ENCODE measurements at places on chromosomes 3 and 15.
A peak's percentile ranks its signal among the peaks of the same experiment; 100 is the strongest.

DNA sequence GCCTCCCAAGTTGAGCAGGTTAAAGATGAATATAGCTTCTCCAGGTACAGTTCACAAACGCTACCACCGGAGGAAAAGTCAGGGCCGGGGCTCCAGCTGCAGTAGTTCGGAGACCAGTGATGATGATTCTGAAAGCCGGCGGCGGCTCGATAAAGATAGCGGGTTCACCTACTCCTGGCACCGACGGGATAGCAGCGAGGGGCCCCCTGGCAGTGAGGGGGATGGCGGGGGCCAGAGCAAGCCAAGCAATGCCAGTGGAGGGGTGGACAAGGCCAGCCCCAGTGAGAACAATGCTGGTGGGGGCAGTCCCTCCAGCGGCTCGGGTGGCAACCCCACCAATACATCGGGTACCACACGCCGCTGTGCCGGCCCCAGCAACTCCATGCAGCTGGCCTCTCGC lies 61.4 kb downstream of the SNRK start:
- no peak for DNase-seq

DNA sequence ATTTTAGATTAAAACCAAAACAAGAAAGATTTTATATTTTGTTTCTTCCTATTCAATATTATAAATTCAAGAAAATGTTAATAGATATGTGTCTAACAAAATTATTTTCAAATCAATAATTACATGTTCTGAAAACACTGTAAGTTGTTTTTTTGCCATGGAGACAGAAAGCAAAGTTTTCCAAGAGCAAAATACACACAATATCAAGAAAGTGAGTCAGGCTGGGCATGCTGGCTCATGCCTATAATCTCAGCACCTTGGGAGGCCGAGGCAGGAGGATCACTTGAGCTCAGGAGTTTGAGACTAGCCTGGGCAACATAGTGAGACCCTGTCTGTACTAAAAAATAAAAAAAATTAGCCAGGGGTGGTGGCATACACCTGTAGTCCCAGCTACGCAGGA lies 71.7 kb downstream of the TTC23 start:
- no peak for DNase-seq

DNA sequence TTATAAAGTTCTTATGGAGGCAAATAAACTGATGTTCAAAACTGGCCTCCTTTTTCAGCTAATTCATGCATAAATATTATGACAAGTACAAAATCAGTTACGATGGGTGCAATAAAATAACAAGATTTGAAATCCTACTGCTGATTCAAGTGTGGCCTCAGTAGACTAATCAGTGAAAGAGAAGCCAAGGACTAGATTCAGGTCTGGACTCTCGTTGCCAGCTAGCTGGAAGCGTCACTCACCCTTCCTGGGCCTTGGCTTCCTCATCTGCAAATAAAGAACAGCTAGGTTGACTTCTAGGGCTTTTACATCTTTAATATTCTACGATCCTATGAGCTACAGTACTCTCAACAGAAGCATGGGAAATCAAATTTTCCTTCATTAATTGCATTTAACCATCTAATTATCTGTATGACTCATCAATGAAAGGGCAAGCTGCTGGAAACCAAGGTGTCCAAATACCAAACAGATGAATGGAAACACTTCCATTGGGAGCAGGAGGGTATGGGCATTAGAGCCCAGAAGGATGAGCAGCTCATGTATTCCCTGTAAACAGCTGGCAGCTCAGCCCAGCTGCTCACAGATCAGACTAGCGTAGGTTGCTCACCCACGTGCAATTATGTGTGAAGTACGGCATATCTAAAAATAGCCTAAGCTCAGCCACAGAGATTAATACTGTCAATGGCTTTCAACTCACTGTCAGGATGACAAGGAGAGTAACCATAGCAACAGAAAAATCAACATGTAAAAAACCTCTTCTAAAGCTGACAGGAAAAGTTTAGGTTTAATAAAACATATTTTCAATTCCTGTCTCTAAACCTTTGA lies 294.8 kb downstream of the PLCL2 start:
- DNase-seq: no peak

DNA sequence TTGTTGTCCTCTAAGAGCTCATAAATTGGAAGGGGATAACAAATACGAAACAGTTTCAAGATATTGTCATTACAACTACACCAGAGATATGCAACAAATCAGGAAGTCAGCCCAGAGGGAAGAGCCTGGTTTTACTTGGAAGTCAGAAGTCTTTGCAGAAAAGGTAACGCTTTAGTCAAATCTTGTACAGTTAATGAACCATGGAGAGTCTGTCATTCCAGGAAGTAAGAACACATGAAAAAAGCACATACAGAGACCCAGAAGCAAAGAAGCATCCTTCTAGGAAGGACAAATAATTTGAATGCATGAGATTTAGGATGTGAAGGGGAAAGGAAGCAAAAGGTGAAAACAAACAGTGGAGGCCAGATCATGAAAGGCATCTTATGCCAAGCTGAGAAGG lies 19.6 kb downstream of the DYNC1LI1 start:
- DNase-seq: no peak

DNA sequence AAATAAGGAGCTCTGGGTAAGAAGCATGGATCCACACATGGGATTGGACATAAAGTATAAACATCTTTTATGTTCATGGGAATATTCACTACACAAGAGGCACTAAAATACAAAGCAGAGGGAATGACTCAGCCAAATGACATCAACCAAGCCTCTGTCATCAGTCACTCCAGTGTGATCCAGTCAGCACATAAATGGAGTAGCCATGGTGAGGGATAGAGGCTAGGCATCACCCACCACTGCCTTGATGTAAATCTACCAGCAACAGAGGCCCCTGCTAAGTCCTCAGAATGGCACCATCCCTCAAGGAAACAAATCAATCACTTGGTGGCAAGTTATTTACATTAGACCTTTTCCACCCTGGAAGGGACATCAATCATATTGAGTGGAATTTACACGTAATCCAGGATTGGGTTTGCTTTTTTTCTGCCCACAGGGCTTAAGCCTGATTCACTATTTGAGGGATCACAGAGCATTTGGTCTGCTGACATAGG lies 27.2 kb downstream of the VEPH1 start:
- DNase-seq: no peak

GRCh38 chr15:36605604-36606263 lies 26.3 kb downstream of the CDIN1 start:
- no peak for DNase-seq

- no peak for DNase-seq
Measured at GRCh38 chr15:66917904-66918448, 147.4 kb upstream of the SMAD3 start.

DNA sequence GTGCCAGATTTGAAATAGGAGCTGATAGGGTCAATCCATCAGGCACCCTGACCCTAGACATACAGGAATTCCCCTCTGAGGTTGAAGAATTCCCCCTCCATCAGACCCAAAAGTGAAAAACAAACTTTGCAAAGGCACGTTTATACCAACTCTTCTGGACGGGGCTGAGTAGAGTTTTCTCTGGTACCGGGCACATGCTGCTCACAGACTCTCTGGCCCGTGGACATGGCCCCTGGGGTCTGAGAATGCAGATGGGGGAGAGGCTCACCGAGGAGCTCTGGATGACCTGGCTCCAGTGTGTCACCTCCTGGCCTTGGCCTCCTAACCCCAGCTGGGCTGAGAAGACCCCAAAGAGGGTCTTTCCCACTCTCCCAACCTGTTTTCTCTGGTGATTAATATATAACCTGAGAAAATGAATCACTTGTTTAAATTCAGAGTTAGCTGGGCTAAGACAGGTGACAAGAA lies 11.2 kb upstream of the LIPC start:
- no peak for DNase-seq

DNA sequence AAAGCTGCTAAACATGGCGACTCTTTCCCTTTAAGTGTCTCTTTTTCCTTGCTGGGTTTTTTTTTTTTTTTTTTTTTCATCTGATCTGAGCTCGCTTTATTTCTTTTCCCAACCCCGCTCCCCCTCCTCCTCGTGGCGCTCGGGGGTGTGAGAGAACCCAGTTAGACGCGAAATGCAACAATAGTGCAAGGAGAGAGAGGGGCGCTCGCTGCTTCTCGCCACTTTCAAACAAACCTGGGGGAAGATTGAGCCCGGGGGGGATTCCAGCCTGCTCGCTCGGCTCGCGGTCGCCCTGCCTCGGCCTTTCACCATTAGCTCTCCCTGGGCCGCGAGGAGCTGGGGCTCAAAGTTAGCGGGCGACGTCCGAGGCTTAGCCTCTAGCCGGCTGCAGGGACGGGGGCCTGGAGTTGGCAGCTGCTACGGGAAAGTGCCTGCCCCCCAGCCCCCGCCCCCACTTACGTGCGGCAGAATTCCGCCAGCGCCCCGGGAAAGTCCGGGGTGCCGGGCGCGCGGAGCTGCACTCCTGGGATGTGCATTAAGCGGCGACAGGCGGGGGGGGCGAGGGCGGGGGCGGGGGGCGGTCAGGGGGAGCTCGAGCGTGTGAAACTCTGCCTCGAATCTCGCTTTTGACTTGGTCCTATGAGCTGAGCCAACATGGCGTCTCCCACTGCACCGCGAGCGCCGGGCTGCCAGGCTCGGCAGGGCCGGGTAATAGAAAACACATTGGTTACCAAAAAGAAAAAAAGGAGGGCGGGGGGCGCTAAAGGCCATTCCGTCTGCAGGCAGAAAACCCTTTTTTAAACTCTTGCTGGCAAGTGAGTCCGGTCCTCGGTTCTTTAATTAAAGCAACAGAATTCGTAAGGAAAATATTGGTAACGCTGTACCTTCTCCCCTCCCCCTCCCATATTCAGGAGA lies 10.4 kb downstream of the NR2F2 start:
- no peak for DNase-seq

DNA sequence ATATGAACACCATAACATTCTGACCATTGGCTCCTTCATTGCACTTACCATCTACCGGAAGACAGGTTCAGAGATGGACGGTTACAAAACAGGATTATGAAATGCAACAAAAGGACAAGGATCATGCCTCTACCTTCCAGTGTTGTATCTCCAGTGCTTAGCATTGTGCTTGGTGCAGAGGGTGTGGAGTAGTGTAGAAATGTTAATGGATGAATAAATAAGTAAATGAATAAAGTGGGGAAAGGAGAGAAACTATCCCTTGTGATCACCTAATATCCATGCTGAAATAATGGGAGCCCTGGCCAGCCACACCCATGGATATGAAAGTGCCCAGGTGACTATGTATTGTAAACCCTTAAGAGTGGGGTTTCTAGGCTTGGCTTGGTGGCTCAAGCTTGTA lies 344.8 kb upstream of the LMCD1 start:
- DNase-seq: no peak

- no peak for DNase-seq
Measured at GRCh38 chr3:40620151-40620550, 95.4 kb downstream of the ZNF621 start.

DNA sequence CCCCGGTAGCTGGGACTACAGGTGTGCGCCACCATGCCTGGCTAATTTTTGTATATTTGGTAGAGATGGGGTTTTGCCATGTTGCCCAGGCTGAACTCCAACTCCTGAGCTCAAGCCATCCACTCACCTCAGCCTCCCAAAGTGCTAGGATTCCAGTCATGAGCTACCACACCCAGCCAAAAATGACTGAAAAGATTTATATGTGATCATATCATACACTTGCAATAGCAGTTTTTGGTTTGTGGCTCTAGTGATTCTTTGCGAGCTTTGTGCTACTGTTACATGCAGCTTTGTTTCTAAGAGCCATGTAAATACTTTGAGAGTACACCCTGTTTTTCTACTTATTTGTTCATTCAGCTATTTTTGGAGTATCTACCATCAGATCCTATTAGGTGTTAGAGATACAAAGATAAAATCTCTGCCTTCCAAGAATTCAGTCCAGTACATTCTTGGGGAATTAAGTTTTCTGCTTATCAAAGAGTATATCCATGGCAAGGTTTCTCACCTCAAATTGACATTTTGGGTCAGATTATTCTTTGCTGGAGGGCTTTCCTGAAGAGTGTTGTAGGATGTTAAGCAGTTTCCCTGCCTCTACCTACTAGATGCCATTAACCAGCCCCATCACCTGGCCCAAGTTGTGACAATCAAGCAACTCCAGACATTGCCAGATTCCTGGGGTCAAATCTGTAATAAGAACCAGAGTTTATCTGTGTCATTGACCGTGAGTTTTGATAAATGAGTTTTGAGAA lies 15.0 kb downstream of the SNAP23 start:
- DNase-seq: no peak

- peak; percentile 4 for DNase-seq
Measured at GRCh38 chr15:27017168-27017809, 46.3 kb downstream of the GABRG3 start.

DNA sequence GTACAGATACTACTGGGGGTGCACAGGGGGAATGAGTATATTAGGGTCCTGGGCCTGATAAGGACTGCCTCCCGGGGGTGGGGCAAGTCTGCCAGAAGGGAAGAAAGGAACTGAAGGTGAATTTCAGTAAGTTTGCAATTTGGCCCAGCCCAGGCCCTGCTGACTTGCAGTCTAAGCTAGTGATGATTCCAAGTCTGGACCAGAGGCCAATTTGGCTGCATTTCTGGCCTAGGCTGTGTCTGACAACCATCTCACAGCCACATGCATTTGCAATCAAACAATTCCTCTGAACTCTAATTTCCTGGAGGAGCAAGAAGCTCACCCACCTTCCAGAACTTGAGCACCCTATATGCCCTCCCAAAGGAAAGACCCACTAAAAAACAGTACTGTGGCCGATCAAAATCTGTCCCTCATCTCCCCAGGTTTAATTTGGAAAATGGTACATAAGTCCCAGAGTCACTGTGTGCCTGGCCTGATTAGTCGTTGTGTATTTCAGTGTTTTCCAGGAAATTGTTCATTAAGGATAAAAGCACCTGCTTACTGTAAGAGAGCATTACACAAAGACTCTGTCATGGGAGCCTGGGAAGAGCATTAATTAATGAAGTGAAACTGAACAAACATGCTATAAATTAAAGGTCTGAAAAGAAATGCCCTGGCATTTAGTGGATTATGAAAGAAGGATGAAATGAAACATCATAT lies 114.5 kb downstream of the MEGF11 start:
- DNase-seq: no peak

- DNase-seq: no peak
Measured at GRCh38 chr3:32292085-32292796, 53.8 kb downstream of the CMTM8 start.

DNA sequence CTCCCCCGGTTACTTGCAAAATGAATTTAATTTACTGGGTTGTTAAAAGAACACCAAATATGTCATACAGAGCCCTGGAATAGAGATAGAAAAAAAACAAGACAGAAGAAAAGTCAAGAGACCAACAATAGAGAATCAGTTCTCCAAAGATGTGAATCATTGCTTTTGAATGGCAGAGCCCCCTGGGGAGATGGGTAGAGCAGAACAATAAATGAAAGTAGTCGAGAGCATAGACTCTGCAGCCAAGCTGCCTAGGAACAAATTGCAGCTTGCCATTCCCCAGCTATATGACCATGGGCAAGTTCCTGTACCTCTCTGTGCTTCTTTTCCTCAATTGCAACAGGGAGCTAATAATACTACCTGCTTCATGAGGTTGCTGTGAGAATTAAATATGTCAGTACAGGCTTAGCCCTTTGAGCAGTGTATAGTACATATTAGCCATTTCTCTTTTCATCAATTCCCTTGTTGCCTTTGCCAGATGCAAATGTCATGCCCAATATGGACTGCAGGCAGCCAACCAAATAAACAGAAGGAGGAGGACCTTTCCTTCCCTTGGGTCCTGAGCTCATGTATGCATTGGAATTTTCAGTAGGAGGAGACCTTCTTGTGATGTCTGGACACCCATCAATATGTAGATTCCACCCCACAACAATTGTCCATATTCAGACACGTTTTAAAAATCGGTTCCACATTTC lies 25.0 kb upstream of the BFSP2 start:
- DNase-seq: no peak

GRCh38 chr3:117880638-117881037 lies 1154.0 kb downstream of the IGSF11 start:
- no peak for DNase-seq

GRCh38 chr15:42921342-42921731 lies 759 bp upstream of the TTBK2 start:
- peak; percentile 17 for DNase-seq

- DNase-seq: no peak
Measured at GRCh38 chr15:64813075-64813474, 12.4 kb downstream of the PIF1 start.

Measured in stimulated activated CD8-positive, alpha-beta memory T cell treated with anti-CD3 and anti-CD28 coated beads, Interleukin-7, amount 100 ng/mL, for 24 hours (primary cell).